Mesothelial cell of epicardium (in vitro differentiated cells): ENCODE measurements at places on chromosomes 16 and 17. TPM values are rescaled to one million over a fixed set of nuclear protein-coding genes. Genes with fewer than 3 reads are reported as not detected.
A peak's percentile ranks its signal among the peaks of the same experiment; 100 is the strongest.

- no peak overlapping the region for H3K27ac ChIP-seq
- peak; percentile 16 for DNase-seq
- no peak overlapping the region for H3K4me3 ChIP-seq
- H3K27me3 ChIP-seq, result no peaks in the 10 kb centered on the region
- no peaks in the 10 kb centered on the region for H3K36me3 ChIP-seq
- no peaks in the 10 kb centered on the region for H3K4me1 ChIP-seq
These were observed 511.0 kb upstream of the CDH5 start for GRCh38 chr16:65855171-65856145.

DNA sequence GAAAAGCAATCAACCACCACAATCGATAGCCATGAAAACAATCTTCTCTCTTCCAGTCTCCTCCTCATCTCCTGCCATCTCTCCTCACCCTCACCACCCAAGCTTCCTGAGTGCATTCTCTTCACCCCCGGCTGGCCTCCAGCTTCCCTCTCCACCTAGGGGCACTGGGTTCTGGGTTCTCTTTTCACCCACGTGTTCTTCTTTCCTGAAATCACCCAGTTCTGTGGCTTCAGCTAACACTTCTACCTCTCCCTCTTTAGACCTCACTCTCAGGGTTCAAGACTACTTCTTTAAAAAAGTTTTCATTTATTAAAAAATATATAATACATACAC, 8.2 kb downstream of the ITGAM start:
- no peaks in the 10 kb centered on the region for H3K36me3 ChIP-seq
- H3K4me1 ChIP-seq, result no peaks in the 10 kb centered on the region
- H3K27ac ChIP-seq, result no peak overlapping the region
- no peak overlapping the region for H3K4me3 ChIP-seq
- peaks cover 35% of the 10 kb centered on the region for H3K27me3 ChIP-seq

DNA sequence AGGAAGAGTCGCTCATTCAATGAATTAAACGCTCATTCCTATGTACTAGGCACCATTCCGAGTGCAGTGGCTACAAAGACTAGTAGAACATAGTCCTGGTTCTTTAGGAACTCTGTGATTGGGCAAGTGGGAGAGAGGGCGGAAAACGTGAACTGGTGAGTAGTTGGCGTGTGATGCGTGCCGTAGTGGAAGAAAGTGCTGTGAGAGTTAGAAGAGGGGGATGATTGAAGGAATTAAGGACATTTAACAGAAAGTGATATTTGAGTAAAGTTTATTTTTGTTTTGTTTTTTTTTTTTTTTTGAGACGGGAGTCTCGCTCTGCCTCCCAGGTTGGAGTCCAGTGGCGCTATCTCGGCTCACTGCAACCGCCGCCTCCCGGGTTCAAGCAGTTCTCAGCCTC, 7.9 kb upstream of the SLFN14 start:
- peak overlapping the region; percentile 99 for H3K27ac ChIP-seq
- peak overlapping the region; percentile 90 for H3K4me3 ChIP-seq
- no peak for DNase-seq
- peaks cover 38% of the 10 kb centered on the region for H3K27me3 ChIP-seq
- H3K36me3 ChIP-seq, result no peaks in the 10 kb centered on the region

Gene ITGAL
- total RNA-seq, result 0.45 TPM in 1 of 3 replicates, not detected in the others

GRCh38 chr17:38943607-38944006, 18.2 kb downstream of the LASP1NB start:
- no peak overlapping the region for H3K4me3 ChIP-seq
- H3K4me1 ChIP-seq, result peaks cover 4% of the 10 kb centered on the region
- DNase-seq, result no peak
- no peaks in the 10 kb centered on the region for H3K27me3 ChIP-seq
- no peaks in the 10 kb centered on the region for H3K36me3 ChIP-seq
- no peak overlapping the region for H3K27ac ChIP-seq

GRCh38 chr17:45353043-45353442, 36.2 kb upstream of the MAP3K14 start:
- no peak overlapping the region for H3K4me3 ChIP-seq
- no peak overlapping the region for H3K27ac ChIP-seq
- H3K27me3 ChIP-seq, result peaks cover 10% of the 10 kb centered on the region
- no peaks in the 10 kb centered on the region for H3K4me1 ChIP-seq

DNA sequence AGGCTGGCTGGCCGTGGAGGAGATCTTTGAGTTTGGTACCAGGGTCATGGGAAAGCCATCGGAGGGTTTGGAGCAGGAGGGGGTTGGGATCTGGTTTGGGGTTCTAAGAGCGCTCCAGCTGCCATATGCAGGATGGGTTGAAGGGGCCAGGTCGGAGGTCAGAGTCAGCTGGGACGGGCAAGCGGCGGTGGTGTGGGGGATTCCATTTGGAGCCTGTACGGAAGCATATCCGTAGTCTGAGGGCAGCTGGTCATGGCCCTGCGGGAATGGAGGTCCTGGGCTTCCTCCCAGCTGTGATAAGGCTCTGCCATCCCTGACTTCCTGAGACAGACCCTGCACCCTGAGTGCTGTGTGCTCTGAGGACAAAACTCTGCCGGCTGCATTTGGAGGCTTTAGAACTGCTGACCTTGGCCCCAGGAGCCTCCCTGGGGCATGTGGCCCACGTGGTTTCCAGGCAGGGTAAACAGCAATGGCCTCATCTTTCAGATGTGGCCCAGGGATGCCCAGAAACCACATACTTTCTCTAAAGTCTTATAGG, 46.5 kb downstream of the ATP2C2 start:
- H3K4me1 ChIP-seq, result peaks cover 63% of the 10 kb centered on the region
- no peaks in the 10 kb centered on the region for H3K27me3 ChIP-seq
- no peak overlapping the region for H3K4me3 ChIP-seq
- H3K27ac ChIP-seq, result peak overlapping the region; percentile 86
- DNase-seq, result no peak
- peaks cover 11% of the 10 kb centered on the region for H3K36me3 ChIP-seq

DNA sequence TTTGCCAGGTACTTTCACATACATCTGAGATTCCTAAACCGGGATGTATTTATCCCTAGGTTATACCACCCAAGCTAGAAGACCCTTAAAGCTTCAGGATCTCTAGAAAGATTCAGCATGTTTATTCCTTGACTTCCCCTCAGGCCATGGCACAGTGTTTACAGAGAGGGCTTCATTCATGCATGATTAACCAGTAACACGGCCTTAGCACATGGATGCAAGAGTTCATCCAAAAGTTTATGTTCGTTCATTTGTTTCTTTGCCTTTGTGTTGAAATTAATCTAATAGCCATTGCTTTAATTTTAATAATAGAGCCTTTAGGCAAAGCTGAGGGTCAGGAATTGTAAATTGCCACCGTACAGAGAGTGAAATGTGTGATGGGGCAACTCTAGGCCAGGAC, 13.8 kb downstream of the PCTP start:
- H3K27ac ChIP-seq, result no peak overlapping the region
- no peaks in the 10 kb centered on the region for H3K27me3 ChIP-seq
- H3K4me3 ChIP-seq, result no peak overlapping the region
- peaks cover 16% of the 10 kb centered on the region for H3K36me3 ChIP-seq
- DNase-seq, result no peak

- H3K27ac ChIP-seq, result no peak overlapping the region
- H3K36me3 ChIP-seq, result no peaks in the 10 kb centered on the region
- peaks cover 10% of the 10 kb centered on the region for H3K4me1 ChIP-seq
- no peak for DNase-seq
- H3K27me3 ChIP-seq, result no peaks in the 10 kb centered on the region
- no peak overlapping the region for H3K4me3 ChIP-seq
These were observed 49.1 kb upstream of the CPNE2 start for GRCh38 chr16:57043248-57043647.

Gene TRAP1
- 141 to 149 TPM (median 142 TPM) in 3 replicates for total RNA-seq

DNA sequence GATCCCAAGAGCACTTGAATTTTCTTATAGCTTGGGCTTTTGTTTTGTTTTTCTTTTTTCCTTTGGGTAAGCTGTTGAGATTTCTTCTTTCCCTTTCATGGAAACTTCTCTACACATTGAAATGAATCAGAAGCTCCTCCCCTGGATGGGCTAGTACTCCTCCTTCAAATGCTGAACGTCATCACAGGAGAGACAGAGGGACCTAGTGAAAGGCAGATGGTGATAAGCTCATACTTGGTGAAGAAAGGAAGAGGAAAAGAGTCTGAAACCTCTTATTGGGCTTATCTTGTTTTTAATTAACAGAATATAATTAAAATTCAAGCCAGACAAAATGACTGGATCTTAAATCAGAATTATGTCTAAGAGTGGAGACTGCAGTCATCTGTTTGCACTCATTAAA, 147.3 kb downstream of the SNX11 start:
- H3K27ac ChIP-seq, result no peak overlapping the region
- no peaks in the 10 kb centered on the region for H3K36me3 ChIP-seq

DNA sequence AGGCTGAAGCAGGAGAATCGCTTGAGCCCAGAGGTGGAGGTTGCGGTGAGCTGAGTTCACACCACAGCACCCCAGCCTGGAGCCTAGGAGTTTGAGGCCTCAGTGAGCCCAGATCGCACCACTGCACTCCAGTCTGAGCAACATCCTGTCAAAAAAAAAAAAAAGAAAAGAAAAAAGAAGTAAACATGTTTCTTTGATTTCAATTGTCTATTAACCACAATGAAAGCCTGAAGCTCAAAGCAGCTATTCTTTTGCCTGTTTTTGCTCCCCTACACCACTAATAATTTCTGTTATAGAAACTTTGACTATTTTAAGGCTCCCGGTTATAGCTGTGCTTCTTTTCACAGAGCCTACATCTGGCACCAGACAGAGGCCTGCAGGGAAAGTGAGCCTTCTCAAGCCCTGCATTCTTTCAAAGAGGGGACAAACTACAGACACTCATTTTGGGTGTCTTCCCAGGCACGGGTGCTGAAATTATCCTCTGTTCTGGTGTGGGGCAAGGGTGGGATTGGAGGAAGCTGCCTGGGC, 14.2 kb upstream of the SLC52A1 start:
- H3K27me3 ChIP-seq, result no peaks in the 10 kb centered on the region
- H3K4me3 ChIP-seq, result no peak overlapping the region
- peak overlapping the region; percentile 77 for H3K27ac ChIP-seq
- H3K36me3 ChIP-seq, result no peaks in the 10 kb centered on the region

Gene ACAP1
- 8.9 to 10.9 TPM (median 9.1 TPM) in 3 replicates for total RNA-seq

DNA sequence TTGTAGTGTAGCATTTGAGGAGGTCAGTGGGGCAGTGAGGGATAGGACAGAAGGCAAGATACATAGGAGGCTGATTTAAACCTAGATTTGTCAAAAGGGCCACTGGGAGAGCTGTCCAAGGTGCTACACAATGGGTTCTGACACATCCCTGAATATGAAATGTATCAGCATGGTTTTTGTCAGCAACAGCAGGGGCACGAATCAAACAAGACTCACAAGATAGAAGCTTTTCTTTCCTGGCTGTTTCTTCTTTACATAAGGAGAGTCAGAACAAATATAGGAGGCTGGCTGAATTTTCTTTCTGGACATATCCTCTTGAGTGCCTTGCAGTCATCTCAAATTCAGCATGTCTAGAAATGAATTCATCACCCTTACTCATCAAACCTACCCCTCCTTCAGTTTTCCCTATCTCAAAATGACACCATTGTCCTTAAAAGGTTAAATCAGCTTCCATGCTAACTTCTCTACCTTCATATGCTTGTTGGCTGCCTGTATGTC, 130.5 kb downstream of the NPIPB5 start:
- no peak overlapping the region for H3K4me3 ChIP-seq
- no peaks in the 10 kb centered on the region for H3K27me3 ChIP-seq
- no peak for DNase-seq
- no peak overlapping the region for H3K27ac ChIP-seq
- H3K4me1 ChIP-seq, result no peaks in the 10 kb centered on the region

DNA sequence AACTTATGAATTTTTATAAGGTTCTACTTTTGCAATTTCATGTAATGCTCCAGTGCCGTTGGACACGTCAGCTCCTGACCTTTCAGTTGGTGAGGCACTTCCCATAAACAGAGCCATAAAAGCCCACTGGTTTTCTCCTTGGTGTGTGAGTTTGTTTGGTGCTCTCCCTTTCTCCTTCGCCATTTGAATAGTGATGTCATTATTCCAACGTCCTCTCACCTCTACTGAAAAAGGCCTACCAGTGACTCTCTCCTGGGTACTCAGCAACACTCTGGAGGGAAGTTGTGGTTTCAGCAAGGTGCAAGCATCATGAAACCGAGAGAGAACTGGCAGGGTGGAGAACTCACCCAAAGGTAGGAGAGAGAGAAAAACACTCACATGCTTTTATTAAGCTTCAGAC, 29.6 kb upstream of the HNF1B start:
- no peaks in the 10 kb centered on the region for H3K36me3 ChIP-seq
- H3K4me3 ChIP-seq, result no peak overlapping the region
- DNase-seq, result no peak
- peaks cover 15% of the 10 kb centered on the region for H3K27me3 ChIP-seq
- no peaks in the 10 kb centered on the region for H3K4me1 ChIP-seq

DNA sequence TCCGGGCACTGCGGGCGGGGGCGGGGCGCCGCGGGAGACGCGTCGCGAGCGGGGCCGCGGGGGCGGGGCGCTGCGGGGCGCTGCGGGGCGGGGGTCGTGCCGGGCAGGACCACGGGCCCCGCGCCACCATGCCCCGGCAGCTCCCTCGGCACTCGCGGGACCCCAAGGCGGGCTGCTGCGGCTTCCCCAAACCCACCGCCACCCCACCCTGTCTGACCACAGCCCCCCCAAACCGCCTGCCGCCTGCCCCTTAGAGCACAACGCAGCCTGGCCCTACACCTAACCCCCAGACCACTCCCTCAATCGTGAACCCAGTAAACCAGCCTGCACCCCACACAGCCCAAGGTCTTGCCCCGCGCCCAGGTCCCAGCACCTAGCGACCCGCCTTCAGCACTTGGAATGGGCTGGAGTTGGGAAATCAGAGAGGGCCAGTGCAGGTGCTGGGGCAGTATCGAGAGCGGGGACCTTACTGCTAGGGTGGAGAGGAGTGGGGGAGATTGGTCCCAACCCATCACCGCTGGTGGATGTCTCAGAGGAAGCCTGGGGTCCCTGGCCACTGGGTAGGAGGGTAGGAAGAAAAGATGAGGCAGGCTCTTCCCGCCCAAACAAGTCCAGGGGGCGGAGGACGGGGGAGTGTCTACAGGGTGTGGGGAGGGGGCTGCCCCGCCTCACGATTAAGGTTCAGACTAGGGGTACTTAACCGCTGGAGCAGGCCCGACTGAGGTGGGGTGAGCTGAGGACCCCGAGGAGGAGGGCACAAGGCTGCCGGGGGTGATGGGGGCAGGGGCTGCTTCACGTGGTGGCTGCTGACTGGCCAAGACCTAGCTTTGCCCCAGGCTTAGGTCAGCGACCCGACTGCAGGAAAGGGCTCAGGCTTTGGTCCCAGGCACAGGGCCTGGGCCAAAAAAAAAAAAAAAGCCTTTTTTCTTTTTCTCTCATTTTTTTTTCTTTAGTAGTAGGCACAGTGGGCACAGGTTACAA, 539 bp upstream of the VAMP2 start:
- H3K4me1 ChIP-seq, result peaks cover 37% of the 10 kb centered on the region
- no peaks in the 10 kb centered on the region for H3K36me3 ChIP-seq
- H3K27me3 ChIP-seq, result no peaks in the 10 kb centered on the region
- DNase-seq, result no peak
- peak overlapping the region; percentile 88 for H3K4me3 ChIP-seq

GRCh38 chr17:82791532-82791931, 39.7 kb downstream of the TBCD start:
- H3K4me3 ChIP-seq, result no peak overlapping the region
- no peaks in the 10 kb centered on the region for H3K36me3 ChIP-seq
- no peak for DNase-seq
- H3K27ac ChIP-seq, result peak overlapping the region; percentile 54
- H3K27me3 ChIP-seq, result no peaks in the 10 kb centered on the region

Gene TMEM235
- total RNA-seq, result 1.5 to 1.8 TPM (median 1.5 TPM) in 3 replicates
